C1 segment of cervical spinal cord (tissue), 14 donors: ENCODE measurements at places on chromosomes 6 and 20.
A peak's percentile ranks its signal among the peaks of the same experiment; 100 is the strongest.

DNA sequence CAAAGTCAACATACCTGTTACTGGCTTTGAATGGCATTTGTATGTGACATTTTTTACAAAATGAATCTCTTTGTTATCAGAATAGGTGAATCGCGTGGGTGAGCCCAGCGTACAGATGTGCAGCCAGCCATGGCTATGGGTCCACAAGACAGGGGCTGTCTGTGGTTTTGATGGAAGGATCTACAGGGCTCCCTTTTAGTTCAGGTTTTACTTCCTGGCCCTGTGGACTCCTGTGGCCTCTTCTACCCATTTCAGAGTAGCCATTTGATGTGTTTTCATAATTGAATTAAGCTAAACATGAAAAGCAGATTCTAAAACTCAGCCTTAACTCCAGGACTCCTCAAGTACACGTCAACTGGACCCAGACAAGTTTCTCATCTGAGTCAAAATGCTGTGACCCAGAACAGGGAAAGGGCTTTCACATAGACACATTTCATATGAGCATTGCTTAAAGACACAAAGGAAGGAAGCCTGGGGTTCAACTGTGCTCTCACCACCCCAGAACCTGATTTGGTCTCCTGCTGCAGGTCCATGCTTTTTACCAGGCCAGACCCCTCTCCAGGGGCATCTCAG is 105.3 kb upstream of the NAA20 start:
- DNase-seq, result no peak

GRCh38 chr6:5729813-5730517 is 276.8 kb downstream of the NRN1 start:
- DNase-seq, result no peak

- no peak for DNase-seq
Observed at GRCh38 chr20:13389115-13389514, 168.0 kb downstream of the ISM1 start.

- DNase-seq, result peak; percentile 92
Observed at GRCh38 chr20:23420943-23421931, at the start of gene NAPB. Gene NAPB (minus strand): TSS chr20:23421488. CDS start chr20:23421402, 86 bp downstream.

GRCh38 chr6:72820153-72820552 is 198.3 kb downstream of the KCNQ5 start:
- DNase-seq, result no peak

DNA sequence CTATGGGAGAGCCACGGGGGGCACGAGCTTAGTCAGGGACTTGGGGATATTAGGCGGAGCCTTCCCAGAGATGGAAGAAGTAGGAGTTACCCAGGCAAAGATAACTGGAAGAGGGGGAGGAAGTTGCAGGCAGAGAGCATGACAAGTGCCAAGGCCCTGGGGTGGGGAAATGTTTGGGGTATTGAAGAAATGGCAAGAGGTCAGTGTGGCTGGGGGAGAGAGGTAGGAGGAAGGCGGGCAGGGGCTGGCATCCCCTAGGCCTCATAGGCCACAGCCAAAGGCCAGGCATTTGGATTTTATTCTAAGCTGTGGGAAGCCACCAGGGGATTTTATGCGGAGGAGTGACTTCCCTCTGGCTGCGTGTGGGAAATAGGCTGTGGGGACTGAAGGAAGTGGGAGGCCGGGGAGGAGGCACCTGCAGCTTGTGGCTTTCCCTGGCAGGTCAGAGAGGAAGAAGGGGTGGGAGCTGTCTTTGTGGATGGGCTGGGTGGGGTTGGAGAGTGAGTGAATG is 22.7 kb downstream of the SNAI1 start:
- no peak for DNase-seq

DNA sequence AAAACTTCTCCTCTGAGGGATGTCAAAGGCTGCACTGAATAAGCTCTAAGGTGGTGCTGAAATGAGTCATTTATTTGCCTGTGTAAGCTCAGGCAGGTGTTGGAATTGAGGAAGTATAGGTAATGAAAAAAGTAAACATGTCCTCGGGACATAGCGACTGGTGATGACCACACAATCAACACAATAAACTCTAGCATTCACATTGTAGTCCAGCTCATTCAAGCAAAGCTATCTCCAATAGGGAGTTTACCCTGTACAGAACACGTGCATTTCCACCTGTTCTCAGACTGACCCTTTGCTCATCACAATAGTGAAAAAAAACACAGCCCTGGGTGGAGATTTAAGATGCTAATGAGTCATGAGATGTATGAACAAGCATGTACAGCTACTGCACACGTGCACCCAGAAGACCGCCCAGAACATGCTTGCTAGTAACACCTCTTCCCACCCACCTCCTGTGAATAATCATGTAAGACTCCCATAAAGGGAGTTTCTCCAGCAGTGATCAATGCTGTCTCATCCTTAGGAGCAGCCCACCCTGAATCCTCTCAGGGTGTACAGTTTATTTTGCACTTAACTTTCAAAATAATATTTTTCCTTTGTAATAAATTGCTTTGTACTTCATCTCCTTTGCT is 33.0 kb upstream of the POU5F1 start:
- DNase-seq, result no peak

- no peak for DNase-seq
Observed at GRCh38 chr6:42618686-42619085, 54.9 kb downstream of the UBR2 start.

- DNase-seq, result no peak
Observed at GRCh38 chr6:28232785-28233184, 7.7 kb downstream of the ZSCAN9 start.

GRCh38 chr20:44805979-44806620 is 4.2 kb downstream of the RIMS4 start:
- peak; percentile 27 for DNase-seq
